Activated naive CD4-positive, alpha-beta T cell treated with anti-CD3 and anti-CD28 coated beads for 36 hours (primary cell): ENCODE measurements at places on chromosomes 4 and X. TPM values are rescaled to one million over a fixed set of nuclear protein-coding genes. Genes with fewer than 3 reads are reported as not detected.

Gene TLR6
- 3.6 TPM for total RNA-seq

Gene DCAF16
- total RNA-seq: 48.5 TPM

Gene LNX1
- total RNA-seq: 0.17 TPM

DNA sequence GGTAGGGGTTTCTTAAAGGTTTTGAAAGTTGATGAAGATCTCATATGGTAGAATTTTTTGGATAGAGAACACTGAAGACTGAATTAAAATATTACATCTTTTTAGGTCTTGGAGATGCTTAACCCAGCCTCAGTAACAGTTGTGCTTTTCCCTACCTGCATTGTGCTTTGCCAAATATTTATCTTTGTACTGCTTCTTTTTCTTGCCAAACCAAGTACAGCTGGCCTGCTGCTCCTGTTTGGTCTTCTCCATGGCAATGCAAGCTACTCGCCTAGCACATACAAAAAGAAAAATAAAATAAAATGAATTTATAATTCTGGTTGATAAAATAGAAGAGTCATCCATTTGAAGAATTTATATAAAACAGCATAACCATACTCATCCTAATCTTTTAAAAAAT lies 95.4 kb downstream of the NYX start:
- no peaks in the 10 kb centered on the region for H3K4me1 ChIP-seq
- H3K27ac ChIP-seq: no peak overlapping the region
- H3K27me3 ChIP-seq: no peaks in the 10 kb centered on the region
- peaks cover 4% of the 10 kb centered on the region for H3K36me3 ChIP-seq
- no peak for DNase-seq
- H3K4me3 ChIP-seq: no peak overlapping the region

- H3K36me3 ChIP-seq: no peaks in the 10 kb centered on the region
- DNase-seq: no peak
- no peak overlapping the region for H3K27ac ChIP-seq
- H3K4me3 ChIP-seq: no peak overlapping the region
- H3K4me1 ChIP-seq: no peaks in the 10 kb centered on the region
These were observed 1577.5 kb upstream of the PCDH7 start for GRCh38 chr4:29142708-29143107.

DNA sequence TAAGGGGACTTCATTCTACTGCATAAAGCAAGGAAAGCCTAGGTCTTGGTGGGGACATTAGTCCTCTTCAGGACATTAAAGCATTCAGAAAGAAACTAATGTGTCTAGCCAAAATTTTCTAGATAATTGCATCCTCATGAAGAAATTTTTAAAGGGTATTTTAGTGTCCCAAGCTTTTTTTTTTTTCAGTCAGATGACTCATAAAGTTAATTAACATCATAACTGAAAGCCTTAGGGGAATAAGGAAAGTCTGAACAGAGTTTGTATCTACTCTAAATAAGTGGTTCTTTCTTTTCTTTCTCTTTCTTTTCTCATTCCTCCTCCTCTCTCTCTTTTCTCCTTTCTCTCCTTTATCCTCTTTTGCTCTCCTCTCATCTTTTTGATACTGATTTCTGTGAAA lies 202.4 kb downstream of the ADAMTS3 start:
- no peaks in the 10 kb centered on the region for H3K27me3 ChIP-seq
- no peak overlapping the region for H3K4me3 ChIP-seq
- no peaks in the 10 kb centered on the region for H3K4me1 ChIP-seq
- no peak for DNase-seq
- H3K27ac ChIP-seq: no peak overlapping the region

- H3K4me1 ChIP-seq: peaks cover 14% of the 10 kb centered on the region
- H3K27me3 ChIP-seq: no peaks in the 10 kb centered on the region
- H3K36me3 ChIP-seq: no peaks in the 10 kb centered on the region
These were observed 11.6 kb upstream of the BMP2K start for GRCh38 chr4:78764498-78764961.

DNA sequence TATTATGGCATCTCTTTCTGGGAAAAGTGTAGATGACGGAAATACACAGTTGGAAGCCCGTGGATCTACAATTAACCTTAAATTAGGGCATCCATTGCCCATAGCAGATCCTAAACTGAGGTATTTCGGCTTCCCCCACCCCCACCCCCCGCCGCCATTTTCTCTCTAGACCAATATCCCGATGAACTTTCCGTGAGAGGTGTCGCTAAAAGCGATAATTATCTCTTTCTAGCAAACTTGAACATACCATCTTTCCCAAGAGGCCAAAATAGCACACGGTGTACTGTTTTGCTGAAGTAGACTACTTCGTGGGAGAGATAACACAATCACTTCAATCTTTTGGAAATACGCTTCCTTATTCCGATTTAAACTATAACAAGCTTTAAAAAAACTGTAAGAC lies 554 bp downstream of the KLHL15 start:
- peaks cover 9% of the 10 kb centered on the region for H3K4me1 ChIP-seq
- peak; percentile 6 for DNase-seq
- peak overlapping the region; percentile 92 for H3K27ac ChIP-seq
- H3K4me3 ChIP-seq: peak overlapping the region; percentile 83
- no peaks in the 10 kb centered on the region for H3K27me3 ChIP-seq

GRCh38 chr4:3869174-3869572 lies 103.0 kb downstream of the ADRA2C start:
- peaks cover 5% of the 10 kb centered on the region for H3K4me1 ChIP-seq
- DNase-seq: no peak
- no peaks in the 10 kb centered on the region for H3K36me3 ChIP-seq
- H3K27me3 ChIP-seq: peaks cover 32% of the 10 kb centered on the region
- no peak overlapping the region for H3K4me3 ChIP-seq

DNA sequence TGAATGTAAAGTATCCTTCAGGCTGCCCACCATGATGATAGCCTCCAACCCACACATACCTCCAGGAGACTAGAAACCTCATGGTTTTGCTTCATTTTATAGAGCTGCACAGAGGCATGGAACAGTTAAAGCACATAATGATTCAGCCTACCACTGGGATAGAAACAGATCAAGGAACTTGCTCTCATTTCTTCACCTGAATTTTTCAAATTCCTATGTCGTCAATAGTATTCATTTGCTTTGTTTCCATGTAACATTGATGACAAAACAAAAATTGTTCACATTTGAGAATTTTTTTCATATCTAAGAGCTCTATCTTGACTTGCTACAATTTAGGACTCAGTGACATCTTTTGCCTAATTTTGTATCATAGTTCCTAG lies 51.5 kb upstream of the ATOH1 start:
- no peak overlapping the region for H3K4me3 ChIP-seq
- H3K27ac ChIP-seq: no peak overlapping the region
- no peaks in the 10 kb centered on the region for H3K36me3 ChIP-seq
- no peaks in the 10 kb centered on the region for H3K4me1 ChIP-seq
- DNase-seq: no peak

- DNase-seq: no peak
- no peaks in the 10 kb centered on the region for H3K4me1 ChIP-seq
- no peaks in the 10 kb centered on the region for H3K27me3 ChIP-seq
These were observed 396.4 kb upstream of the TRAM1L1 start for GRCh38 chr4:117481742-117482141.

GRCh38 chr4:76232681-76233080 lies 18.8 kb upstream of the FAM47E start:
- H3K4me3 ChIP-seq: no peak overlapping the region
- no peaks in the 10 kb centered on the region for H3K27me3 ChIP-seq
- H3K36me3 ChIP-seq: peaks cover 8% of the 10 kb centered on the region
- no peaks in the 10 kb centered on the region for H3K4me1 ChIP-seq
- DNase-seq: no peak
- H3K27ac ChIP-seq: no peak overlapping the region
